GM12892 (cell line): ENCODE measurements at places on chromosomes 6 and 20.

- DNase-seq = no peak
Observed at GRCh38 chr6:44868335-44868668, 459.8 kb upstream of the RUNX2 start.

DNA sequence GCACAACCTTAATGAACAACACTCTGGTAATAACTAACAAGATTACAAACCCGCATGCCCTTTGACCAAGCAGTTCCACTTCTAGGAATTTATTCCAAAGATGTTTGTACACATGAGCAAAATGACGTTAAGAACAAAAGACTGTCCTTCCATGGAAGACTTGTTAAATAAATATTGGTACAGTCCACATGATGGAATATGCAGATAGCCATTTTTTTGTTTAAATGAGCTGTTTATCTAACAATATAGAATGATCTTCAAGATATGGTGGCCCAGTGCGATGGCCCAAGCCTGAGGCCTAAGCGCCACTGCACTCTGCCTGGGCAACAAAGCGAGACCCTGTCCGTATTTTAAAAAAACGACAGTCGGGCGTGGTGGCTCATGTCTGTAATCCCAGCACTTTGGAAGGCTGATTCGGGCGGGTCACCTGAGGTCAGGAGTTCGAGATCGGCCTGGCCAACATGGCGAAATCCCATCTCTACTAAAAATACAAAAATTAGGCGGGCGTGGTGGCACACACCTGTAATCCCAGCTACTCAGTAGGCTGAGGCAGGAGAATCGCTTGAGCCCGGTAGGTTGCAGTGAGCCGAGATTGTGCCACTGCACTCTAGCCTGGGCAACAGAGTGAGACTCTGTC is 7.4 kb upstream of the AHCY start:
- DNase-seq = no peak

GRCh38 chr20:58688840-58689239 is 3.8 kb upstream of the NPEPL1 start:
- DNase-seq = no peak

GRCh38 chr6:21997119-21998037 is 299.5 kb downstream of the PRL start:
- no peak for DNase-seq

- DNase-seq = no peak
Observed at GRCh38 chr6:79902046-79902445, 45.3 kb downstream of the ELOVL4 start.

DNA sequence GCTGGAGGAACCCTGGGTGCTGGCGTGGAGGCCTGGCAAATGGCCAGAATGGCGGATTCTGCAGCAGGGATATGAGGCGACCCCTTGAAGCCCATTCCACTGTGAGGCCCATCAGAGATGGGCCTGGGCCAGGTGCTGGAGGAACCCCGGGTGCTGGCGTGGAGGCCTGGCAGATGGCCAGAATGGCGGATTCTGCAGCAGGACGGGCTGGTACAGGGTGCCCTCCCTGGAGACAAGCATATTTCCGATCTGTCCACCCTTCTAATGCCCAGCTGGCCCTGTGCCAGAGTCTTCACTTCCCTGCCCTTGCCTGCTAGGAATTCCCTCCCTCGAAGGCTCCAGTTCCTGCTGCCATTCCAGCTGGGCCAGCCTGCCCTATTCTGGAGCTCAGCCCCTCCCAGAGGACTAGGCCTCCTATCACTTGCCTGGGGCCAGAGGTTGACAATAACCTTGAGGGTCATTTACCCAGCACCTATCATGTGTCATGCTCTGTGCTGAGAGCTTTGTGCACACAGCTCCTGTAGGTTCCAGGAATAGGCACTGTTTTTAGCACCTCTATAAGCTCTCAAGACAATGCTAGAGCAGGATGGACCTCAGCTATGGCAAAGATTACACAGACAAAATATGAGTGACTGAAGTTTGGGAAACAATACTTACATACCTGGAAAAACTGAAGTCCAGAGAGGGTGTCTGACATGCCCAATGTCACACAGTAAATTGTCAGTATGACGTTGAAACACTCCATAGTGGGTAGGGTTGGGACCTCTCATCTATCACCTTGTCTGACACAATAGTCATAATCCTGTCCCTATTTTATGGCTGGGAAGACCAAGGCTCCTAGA is 21.4 kb downstream of the SUN5 start:
- no peak for DNase-seq

DNA sequence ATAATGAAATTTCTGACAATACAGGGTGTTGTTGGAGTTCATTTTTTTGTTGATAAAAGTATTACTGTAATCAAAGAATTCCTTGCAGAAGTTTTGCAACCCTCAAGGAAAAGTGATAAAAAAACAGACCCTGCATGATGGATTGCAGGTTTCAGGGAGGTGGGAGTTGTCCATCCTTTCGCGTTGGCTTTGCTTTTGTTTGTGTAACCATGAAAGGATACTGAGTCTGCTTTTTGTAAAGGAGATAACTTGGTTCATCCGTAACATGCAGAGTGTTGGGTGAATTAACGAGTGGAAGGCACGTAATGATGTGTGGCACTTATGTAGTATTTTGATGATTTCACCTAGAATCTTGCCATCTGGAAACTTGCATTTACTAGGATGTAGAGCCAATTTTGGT is 23.6 kb downstream of the FOXO3 start:
- no peak for DNase-seq

DNA sequence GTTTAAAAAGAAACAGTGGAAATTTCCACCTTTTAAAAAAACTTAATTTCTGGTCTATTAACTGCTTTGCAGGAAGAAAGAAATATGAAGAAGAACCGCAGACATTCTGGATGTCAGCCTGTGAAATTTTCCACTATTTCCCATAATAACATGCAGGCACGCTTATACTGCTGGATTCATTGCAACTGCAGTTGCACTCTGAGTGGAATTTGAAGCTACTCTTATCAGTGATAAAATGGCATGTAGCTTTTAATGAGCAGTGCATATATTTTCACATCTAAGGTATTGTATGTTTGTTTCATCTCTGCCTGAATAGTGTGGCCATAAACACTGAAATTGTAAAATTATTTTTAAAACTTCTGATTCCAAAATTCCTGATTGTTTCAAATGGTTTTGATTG is 28.2 kb downstream of the NCOA3 start:
- no peak for DNase-seq
